Brain (organoid and tissue), 16 donors: ENCODE measurements at places on chromosomes 7 and 10. TPM values are rescaled to one million over a fixed set of nuclear protein-coding genes. Genes with fewer than 3 reads are reported as not detected.

CPN1 gene
- not detected for polyA plus RNA-seq

BBIP1 gene
- polyA plus RNA-seq: 32.5 TPM

HOXA13 gene
- polyA plus RNA-seq: 0.54 TPM

SPDYE11 gene
- not detected for polyA plus RNA-seq
